ENCODE measurements at places on chromosomes 12 and 14.

DNA sequence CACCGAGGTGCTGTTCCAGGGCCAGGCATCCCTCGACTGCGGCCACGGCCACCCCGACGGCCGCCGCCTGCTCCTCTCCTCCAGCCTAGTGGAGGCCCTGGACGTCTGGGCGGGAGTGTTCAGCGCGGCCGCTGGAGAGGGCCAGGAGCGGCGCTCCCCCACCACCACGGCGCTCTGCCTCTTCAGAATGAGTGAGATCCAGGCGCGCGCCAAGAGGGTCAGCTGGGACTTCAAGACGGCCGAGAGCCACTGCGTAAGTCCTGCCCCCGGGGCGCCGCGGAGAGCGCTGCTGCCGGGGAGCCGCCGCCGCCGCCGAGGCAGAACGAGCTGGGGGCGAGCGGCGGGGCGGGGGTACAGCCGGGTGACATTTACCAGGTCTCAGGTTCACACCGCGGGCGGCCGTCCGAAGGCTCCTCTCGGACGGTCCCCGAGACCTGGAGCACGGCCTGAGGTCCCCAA, 1.4 kb downstream of the PLXNC1 start:
- DNase-seq = no peak

DNA sequence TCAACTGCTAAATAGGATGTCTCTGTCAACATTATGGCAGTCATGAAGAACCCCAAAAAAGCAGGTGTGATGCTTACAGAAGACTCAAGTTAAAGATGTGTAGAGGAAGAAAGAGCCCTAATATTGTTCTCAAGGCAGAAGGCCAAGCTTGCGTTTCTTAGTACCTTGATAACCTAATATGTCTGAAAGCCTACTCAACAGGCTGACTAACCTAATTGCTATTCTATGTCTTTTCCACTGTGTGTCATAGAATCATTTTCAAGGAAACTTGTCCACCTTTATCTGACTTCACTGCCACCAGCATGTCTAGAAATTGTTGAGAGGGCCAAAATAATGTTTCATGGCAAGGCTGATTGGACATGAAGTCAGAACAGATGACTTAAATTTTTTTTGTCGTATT, 373.2 kb downstream of the BTG1 start:
- no peak for DNase-seq

DNA sequence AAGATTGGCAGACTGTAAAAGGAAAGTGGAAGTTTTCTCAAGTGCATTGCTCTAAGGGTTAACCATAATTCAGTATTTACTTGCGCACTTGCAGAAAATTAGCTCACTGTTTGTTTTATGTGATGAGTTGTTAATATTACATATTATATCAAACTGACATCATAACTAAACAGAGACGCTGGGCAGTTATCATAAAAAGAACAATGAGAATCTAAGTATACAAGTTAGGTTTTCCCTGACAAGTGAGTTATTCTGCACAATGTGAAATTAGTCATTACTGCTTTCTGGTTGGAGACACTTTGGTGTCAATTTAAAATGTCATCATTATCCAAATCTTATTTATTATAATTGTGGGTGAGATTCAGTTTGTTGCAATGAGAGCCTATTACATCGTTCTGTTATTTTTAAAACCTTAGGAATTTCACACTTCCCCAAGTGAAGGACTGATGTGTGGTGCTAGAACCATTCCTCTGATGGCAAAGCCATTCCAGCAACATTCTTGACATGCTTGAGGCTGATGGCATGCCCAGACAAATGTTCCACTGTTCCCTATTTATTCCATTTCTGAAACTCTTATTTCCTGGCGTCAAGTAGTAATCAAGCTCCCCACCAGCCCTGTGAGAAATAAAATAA, 90.1 kb upstream of the FLRT2 start:
- DNase-seq = no peak

DNA sequence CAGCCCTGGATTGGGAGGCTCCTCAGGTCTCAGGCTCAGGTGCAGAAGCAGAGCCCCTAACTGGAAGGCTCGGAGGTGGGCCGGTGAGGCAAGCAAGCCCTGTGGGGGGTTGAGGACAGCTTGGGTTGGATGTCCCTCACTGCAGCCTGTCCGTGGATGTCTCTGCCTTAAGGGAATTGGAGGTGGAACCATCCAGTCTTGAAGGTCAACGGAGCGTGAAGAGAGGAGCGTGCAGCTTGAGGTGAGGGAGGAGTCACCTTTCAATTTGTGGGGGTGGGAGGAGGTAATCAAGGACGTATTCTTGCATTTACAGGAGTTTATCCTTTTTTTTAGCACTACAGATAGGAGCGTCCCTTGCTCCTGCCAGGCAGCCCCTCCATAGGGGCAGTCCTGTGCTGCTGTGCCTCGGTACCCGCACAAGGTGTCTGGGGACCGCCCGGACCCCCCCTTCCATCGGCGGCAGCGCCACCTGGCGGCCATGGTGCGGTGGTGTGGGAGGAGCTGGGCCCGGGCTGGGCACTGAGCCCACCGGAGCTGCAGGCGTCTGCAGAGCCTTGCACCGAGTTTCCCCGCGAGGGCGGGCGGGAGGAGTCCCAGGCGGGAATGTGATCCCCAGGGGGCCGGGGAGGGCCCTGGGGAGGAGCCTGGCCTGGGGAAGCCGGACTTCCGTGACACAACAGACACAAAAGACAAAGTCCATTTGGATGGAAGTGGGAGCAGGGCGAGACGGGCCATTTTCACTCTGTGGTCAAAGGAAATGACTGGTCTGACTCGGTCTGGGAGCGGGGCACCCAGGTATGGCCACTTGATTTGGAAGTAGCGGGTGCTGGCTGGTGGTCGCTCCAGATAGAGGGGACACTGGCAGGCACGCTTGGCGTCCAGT, 864 bp downstream of the DNAJC22 start:
- DNase-seq = no peak

GRCh38 chr14:40362856-40363255, 930.6 kb upstream of the FBXO33 start:
- no peak for DNase-seq

- no peak for DNase-seq
These were observed 12.3 kb downstream of the DENND5B start for GRCh38 chr12:31578632-31579031.

DNA sequence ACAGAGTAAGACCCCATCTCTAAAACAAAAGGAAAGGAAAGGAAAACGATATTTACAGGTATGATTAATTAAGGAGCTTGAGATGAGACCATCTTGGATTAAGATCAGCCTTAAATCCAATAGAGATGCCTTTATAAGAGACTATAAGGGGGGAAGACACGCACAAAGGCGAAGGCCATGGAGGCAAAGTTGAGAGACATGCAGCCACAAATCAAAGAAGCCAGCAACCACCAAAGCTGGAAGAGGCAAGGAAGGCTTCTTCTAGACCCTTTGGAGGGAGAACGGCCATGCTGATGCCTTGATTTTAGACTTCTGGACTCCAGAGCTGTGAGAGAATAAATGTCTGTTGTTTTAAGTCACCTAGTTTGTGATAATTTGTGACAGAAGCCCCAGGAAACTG, 39.6 kb upstream of the MED13L start:
- DNase-seq = no peak
